ENCODE measurements at places on chromosomes 4 and X.

- peak; percentile 7 for DNase-seq
Measured at GRCh38 chr4:89837385-89837992, 528 bp upstream of the SNCA start.

DNA sequence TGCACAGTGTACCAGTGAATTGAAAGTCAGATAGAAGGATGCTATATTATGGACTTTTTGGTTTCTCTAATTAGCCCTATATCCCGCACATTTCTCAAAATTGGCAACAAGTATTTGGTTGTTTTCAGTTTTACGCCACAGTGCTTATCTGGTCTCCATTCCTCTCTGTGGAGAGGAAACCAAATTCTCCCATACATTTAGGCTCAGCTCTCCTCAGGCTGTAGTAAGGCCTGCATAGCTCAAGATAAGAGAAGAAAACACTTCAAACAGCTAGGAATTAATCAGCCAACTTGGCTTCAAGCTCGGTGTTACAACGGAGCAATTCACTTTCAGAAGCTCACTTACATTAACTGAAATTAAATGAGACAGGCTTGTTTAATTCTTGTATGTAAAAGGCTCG, 263.2 kb downstream of the PDHA2 start:
- DNase-seq, result no peak

DNA sequence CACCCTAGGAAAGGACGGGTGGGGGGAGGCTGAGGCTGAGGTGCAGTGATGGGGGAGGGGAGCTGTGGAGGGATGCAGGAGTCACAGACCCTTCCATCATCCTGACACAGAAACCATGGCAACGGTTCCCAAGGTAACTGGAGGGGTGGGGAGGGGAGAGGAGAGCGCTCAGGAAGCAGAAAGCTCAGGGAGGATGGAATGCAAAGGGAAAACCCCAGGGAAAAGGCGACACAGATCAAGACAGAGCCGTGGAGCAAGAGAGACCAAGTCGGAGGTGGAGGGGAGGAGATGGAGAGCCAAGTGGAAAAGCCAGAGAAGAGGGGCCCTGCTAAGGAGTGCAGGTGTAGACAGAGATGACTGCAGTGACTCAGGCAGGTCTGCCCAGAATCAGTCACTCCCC, 14.5 kb downstream of the L1CAM start:
- DNase-seq, result no peak

GRCh38 chr4:63528256-63528991, 880.8 kb downstream of the TECRL start:
- DNase-seq, result no peak

DNA sequence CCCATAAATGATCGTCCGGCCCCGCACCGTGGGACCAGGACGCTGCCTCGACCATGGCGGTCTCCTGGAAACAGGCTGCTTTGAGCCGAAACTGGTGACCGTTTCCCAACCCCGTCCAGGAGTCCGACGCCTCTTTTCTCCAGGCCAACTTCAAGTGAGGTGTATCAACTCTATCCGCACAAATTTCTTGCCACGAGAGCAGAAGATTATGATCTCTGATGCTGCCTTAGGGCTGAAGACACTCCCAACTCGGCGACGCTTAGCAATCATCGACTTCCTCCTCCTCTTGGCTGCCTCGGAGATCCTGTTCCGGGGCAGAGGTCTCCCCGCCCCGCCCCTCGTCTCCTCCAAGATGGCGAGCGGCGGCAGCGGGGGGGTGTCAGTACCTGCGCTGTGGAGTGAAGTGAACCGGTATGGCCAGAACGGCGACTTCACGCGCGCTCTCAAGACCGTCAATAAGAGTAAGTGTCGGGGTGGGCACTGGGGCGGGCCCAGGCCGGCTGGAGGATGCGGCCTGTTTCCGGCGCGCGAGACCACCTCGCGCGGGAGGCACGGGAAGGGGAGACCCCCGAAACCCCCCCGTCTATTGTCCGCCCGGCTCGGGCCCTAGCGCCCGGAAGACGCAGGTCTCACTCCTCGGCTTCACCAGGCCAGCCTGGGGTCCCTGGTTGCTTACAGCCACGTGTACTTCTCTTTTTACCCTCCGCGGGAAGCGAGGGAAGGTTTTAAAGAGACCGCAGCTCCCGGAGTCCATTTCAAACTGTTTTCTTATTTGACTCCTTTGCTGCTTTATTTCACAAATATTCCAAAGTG, at the start of gene SRP72:
TSS of gene SRP72 (plus strand) at position 334 of the 813 bp plus-strand sequence. CDS start at position 353, 19 bp downstream.
- peak; percentile 91 for DNase-seq

- no peak for DNase-seq
Measured at GRCh38 chrX:20037186-20037585, 46.3 kb upstream of the BCLAF3 start.

DNA sequence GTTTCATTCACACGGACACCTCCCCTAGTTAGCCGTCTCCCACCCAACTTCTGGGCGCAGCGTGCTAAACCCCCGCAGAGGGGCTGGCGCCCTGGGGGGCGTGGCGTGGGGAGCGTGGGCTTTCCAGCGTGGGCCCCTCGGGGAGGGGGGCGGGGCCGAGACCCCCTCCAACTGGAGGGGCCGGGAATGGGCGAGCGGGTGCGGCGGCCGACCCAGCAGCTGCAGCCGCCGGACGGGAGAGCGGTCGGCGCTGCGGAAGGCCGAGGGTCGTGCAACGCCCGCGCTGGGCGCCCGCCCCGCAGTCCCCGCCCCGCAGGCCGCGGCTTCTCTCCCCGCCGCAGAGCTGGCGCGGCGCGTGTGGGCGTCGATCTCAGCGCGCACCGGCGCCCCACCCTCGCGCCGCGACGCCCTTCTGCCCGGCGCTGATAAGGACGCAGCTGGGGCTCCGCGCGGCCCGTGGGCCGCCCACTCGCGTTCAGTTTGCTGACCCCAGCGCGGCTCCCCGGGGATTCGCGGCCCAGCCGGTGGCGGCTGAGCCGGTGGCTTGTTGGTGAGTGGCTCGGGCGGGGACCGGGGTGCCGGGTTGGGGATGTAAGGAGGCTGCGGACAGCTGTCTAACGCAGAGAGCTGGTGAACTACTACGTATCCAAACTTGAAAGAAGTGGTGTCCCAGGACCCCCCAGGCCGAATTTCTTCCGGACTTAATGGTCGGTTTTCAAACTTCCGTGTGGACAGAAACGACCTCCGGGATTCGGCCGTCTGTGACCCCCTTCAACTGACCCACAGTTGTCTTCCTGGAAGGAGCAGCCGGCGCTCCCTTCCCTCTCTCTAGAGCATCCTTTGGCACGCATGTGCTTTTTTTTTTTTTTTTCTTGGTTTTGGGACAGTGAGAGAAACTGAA, 1.5 kb downstream of the FHDC1 start:
- no peak for DNase-seq

- DNase-seq, result peak; percentile 87
Measured at GRCh38 chr4:15756361-15756861, 21.7 kb upstream of the CD38 start.

GRCh38 chrX:155434906-155435743, 23.3 kb downstream of the F8A3 start:
- no peak for DNase-seq

DNA sequence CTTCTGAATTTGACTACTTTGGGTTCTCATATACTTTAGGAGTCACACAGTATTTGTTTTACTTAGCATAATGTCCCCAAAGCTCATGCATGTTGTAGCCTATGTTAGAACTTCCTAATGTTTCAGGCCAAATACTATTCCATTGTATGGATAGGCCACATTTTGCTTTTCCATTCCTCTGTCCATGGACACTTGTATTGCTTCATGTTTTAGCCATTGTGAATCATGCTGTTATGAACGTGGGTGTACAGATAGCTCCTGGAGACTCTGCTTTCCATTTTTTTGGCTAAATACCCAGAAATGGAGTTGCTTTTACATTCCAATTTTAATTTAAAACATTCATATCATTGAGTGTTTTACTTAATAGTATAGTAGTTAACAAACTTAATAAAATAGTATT, 54.5 kb downstream of the HTT start:
- no peak for DNase-seq

GRCh38 chrX:101750744-101751143, 91.1 kb upstream of the ARMCX2 start:
- DNase-seq, result no peak

DNA sequence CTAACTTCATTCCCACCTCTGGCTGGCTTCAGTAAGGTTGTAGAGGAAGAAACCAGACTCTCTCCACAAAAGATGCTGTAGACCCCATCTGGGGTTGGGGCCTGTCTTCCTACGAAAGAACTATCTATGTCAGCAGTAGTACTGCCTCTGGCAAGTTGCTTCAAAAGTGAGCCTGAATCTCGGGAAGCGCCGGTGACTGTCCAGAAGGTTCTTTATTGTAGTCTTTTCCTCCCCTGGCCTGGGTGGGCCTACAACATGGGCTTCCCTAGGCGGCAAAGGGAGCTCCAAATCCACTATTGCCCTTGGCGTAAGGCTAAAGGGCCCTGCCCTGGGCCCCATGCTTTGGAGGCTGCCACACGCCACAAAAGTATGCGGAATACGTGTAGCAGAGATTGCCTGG, 38.6 kb upstream of the NYX start:
- no peak for DNase-seq

DNA sequence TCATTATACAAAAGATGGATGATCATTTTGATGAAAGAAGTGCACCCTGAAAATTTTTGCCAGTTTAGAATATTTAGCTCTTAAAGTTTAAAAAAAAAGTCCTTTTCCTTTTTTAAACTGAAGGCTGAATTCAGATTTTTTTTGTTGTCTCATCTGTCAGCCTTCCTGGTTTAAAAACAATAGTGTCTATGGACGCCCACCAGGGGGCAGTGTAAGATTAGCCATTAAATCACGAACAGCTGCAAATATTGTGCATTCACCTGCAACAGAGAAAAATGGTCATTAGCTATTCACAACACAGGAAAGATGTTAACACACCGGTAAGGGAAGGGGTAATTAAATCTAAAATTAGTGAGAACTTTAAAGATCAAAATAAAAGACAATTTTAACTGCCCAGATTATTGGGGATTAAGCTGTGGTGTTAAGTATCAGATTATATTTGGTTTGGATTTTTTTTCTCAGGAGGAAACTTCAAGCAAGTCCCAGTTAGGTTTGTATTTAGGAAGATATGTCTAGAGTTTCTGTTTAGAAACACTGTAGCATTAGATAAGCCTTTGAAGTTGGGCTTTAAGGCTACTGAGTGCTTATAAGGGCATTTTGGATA, 4.4 kb upstream of the CXorf38 start:
- peak; percentile 78 for DNase-seq

- DNase-seq, result no peak
Measured at GRCh38 chr4:1044469-1045192, 33.2 kb downstream of the FGFRL1 start.

- no peak for DNase-seq
Measured at GRCh38 chr4:54513741-54514140, 144.0 kb upstream of the KIT start.

DNA sequence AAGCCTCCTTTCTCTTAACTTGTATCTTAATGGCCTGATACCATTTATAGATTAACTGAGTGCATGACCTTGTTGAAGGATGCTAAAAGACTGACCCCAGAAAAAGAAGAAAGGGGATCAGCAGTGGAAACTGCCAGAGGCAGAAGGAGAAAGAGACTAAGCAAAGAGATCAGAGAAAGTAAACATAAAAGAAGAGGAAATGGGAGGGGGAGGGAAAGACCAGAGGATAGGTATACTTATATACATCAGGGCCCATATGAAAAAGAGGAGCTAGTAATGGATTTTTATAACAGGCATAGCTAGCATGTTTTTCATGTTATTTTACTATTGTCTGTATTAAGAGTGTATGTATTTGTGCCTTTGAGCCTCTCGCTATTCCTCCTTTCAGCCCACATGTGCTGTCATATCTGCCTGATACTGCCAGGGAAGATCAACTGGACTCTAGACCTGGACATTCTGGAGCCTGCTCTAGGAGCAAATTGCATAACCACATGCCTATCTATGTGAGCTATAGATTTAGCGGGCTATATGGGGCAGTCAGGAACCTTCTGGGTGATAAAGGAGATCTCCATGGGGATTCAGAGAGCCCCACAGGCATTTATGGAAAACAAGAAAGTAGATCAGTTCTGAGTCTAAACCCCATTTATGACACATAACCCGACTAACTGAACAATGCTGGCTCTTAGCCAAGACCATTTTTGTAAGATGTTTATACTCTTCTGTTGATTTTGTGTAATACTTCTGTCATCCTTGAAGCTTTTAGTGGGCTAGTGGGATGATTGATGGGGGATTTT, 13.4 kb upstream of the SNX12 start:
- DNase-seq, result no peak

GRCh38 chr4:176638992-176639391, 153.7 kb downstream of the VEGFC start:
- DNase-seq, result no peak

- DNase-seq, result no peak
Measured at GRCh38 chr4:134024251-134024650, 177.3 kb downstream of the PABPC4L start.

GRCh38 chr4:76308548-76308947, 2.0 kb downstream of the STBD1 start:
- no peak for DNase-seq

- no peak for DNase-seq
Measured at GRCh38 chr4:1488831-1489638, 82.8 kb upstream of the NKX1-1 start.

- no peak for DNase-seq
Measured at GRCh38 chr4:20618731-20619130, 81.5 kb upstream of the PACRGL start.

DNA sequence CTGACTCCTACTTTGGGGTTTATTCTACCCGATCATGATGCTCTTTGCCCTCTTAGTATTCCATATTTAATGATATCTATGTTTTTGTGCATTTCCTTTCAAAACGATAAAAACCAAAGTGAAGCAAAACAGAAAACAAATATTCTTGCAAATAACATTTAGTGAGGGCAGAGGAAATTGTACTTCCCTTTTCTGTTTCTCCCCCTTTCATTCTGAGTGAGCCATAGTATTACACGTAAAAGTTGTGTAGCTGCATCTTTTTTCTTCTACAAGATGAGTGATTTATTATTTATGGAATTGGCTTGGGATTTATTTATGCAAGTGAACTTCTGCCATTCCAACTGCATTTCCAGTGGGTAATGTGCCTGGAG, 109.9 kb downstream of the AFF2 start:
- no peak for DNase-seq

- DNase-seq, result no peak
Measured at GRCh38 chr4:106316773-106317409, 541 bp downstream of the AIMP1 start.

DNA sequence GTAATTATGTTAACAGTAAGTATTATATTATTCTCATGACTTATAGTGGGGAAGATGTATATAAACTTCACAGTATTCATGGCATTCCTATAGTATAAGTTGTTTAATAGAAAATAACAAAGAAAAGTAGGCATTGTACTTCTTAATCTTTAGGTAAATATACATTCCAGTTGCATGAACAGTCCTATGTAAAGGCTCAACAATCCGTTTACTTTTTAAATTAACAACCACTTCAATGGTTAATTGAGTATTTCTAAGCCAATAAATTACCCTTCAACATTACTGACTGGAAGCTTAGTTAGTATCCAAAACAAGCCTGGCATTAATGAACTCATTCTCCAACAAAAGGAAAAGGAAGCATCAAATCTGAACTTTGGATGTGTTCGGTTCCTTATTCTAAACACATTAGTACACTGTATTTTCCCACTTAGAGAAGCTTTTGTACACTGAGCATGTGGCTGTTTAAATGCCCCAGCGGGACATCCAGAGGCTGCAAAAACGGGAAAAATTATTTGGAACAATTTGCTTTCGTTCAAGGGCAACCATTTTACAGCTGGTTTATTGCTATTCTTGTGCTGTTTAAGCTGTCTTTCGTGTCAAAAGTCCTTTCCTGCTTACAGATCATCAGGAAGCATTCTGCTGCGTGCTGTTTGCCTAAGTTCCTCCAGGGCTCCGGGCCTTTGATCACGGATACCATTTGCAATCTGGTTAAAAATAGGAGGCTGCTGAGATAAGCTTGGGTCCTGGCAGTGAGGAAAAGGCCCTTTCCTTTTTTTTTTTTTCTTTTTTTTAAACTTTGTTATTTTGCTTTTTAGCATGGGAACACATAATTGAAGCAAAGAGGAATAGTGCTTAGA, 460.3 kb downstream of the SPRY1 start:
- DNase-seq, result peak; percentile 2
